ENCODE measurements at places on chromosomes 5 and 9.
A peak's percentile ranks its signal among the peaks of the same experiment; 100 is the strongest.

DNA sequence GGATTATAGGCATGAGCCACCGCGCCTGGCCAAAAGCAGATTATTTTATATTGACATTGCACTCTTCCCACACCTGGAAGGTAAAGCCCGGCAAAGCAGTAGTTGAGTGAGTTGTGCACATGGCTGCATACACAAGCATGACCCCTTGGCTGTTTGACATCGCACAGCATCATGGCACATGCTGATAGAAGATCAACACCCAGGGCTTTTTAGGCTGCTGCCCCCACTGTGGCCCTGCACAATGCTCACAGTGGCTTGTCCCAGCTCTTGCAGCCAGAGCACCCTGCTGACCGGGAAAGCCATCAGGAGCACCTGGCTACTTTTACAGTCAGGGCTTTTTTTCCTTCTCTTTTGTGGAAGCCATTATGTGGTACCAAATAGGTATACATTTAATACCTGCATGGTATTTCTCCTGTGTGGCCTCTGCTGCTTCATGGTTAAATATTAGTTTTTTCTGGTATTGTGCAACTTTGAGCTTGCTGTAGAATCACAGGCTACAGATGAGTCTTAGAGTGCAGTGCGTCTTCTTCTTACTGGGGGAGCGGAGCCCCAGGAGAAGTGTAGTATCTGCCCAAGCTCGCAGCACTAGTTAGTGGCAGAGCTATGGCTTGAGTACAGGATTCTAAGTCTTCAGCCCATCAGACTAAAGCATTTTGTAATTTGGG lies 264.5 kb downstream of the AOPEP start:
- no peak for DNase-seq

DNA sequence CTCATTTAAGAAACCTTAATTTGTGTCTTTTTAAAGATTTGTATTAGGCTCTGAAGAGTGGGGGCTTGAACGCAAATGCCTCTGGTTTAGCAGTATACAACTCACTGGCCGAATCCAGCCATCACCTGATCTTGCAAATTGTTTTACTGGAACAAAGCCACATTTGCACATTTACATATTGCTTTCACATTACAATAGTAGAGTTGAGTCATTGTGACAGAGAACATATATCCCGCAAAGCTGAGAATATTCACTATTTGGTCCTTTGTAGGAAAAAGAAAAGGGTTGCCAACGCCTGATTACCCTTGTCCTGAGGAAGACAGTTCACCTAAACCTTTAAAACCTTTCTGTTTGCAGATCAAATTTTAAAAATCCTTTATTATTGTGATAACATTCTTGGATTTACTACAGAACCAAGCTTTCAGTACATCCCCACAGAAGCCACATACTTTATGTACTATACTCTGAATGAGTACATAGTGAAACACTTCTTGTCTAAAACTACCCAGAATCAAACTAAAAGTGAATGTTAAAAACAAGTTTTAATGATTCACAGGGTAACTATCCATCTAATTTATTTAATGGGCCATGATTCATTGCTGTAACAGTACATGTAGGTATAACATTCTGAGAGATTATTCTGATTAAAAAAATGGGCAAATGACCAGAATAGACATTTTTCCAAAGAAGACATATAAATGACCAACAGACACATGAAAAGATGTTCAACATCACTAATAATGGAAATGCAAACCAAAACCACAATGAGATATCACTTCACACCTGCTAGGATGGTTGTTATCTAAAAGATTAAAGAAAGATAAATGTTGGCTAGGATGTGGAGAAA lies 161.0 kb downstream of the SLC25A46 start:
- no peak for DNase-seq

- peak; percentile 87 for DNase-seq
Observed at GRCh38 chr5:67215519-67216471, 19.2 kb upstream of the CD180 start.

- no peak for DNase-seq
Observed at GRCh38 chr9:137606005-137606621, 627 bp downstream of the ARRDC1 start.

GRCh38 chr9:94514722-94515121 lies 40.2 kb upstream of the PCAT7 start:
- DNase-seq: no peak

DNA sequence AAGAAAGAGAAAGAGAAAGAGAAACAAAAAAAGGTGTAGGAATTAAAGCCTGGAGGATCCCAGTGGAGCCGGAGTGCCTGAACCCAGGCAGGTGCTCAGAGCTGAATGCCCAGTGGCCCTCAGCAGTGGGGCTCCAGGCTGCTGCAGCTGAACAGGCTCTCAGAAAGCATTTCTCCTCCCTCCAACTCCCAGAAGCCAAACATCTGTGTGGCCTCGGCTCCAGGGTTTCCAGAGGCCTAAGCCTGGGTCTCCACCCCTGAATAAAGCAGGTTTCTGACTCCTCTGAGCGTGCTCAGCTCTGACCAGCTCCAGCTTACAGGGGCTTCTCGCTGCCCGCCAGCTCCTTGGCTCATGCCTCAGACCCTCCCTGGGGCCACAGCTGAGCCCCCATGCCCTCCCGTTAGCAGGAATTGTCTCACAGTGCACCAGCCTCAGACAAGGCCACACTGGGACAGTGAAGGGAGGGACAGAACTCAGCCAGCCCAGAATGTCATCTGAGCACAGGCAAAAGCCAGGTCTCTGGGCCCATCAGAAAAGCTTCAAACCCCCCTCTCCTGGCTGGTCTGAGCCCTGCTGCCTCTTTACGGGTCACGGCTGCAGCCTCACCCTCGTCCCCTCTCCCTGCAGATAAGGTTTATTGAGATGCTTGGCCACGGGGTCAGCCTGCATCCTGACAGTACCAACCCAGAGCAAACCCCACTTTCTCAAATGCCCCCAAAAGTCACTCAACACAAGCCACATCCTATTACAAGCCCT lies 114.4 kb upstream of the PPP1R26 start:
- DNase-seq: no peak

- no peak for DNase-seq
Observed at GRCh38 chr5:133386662-133387061, 225.7 kb downstream of the FSTL4 start.

- no peak for DNase-seq
Observed at GRCh38 chr9:80004714-80005113, 432.9 kb downstream of the TLE4 start.

GRCh38 chr5:67942421-67942820 lies 273.1 kb upstream of the PIK3R1 start:
- no peak for DNase-seq
